Natural killer cell (primary cell): ENCODE measurements at places on chromosomes 4 and X.
A peak's percentile ranks its signal among the peaks of the same experiment; 100 is the strongest.

DNA sequence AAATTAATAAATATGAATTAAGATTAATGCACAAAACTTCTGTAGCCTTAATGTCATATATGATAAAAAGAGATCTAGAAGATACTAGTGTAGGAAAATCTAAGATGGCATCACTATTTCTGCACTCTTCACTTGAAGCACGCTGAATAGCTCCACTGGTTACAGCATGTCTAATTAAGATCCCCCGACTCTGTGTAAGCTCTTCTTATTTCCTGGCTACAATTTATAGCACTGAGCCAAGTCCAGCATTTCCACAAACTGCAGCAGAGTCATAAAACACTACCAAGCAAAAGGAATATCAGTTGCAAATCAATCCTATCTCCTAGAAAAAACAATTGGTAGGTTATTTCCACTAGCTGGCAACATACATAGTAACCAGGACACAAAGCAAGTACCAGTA lies 1.3 kb upstream of the CCNA2 start:
- DNase-seq = no peak

DNA sequence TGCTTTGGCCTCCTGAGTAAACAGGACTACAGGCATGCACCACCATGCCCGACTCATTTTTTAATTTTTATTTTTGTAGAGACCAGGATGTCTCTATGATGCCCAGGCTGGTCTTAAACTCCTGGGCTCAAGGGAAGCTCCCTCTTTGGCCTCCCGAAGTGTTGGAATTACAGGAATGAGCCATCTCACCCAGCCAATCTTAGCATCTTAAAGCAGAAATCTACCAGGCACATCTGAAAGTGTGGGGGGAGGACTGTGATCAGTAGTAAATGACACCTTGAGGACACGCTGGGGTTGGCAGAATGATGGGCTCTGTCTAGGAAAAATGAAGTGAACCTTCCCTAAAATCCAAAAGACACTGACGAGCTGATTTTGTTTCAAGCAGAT lies 149.2 kb downstream of the SPATA18 start:
- DNase-seq = no peak

DNA sequence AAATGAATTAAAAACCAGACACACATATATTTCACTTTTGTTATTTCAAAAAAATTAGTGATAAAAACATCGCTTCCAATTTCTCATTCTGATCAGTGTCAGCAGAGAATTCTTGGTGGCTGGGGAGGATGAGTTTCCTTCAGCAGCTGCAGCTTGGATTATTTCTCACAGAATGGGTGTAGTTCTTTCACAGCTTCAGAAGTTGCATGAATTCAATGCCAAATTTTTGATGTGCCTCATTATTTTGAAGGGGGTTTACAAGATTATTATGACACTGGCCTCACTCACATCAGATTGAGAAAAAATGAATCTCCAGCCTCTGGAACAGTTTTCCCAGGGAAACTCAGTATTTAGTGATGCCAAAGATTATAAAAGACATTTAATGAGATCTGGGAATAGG lies 184.9 kb upstream of the WDFY3 start:
- DNase-seq = no peak

GRCh38 chrX:24550166-24550565 lies 85.1 kb downstream of the PDK3 start:
- no peak for DNase-seq

DNA sequence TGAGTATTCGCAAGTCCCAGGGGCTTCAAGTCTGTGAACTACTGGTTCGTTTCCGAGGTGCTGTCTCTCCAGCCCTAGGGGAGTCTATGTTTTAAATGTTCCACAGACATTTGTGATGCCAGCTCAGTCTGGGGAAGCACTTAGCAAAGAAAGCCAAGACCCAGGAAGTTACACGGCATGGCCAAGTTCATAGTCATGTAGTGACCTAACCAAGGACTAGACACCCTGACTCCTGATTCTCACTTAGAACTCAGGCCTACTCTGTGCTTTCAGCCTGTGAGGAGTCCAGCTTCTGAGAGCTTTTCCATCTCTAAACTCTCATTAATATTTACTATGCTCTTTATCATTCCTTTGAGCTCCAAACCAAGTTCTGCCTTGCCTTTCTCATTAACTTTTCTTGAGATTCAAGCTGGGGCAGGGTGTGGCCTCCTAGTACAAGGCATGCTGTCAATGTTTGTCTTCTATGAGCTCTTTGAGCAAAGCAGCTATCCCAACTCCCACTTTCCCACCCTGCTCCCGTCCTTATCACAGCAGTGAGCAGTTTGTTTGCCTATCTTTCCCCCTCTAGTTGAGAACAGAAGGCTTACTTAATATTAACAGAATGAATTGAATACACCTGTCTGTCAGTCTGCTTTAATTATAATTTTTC lies 105.4 kb upstream of the FAM9C start:
- no peak for DNase-seq

- DNase-seq = no peak
These were observed 22.8 kb downstream of the MEPE start for GRCh38 chr4:87855559-87855958.

GRCh38 chr4:108693211-108693610 lies 42.8 kb downstream of the OSTC start:
- no peak for DNase-seq

GRCh38 chrX:13756381-13756780 lies 21.8 kb downstream of the OFD1 start:
- no peak for DNase-seq

DNA sequence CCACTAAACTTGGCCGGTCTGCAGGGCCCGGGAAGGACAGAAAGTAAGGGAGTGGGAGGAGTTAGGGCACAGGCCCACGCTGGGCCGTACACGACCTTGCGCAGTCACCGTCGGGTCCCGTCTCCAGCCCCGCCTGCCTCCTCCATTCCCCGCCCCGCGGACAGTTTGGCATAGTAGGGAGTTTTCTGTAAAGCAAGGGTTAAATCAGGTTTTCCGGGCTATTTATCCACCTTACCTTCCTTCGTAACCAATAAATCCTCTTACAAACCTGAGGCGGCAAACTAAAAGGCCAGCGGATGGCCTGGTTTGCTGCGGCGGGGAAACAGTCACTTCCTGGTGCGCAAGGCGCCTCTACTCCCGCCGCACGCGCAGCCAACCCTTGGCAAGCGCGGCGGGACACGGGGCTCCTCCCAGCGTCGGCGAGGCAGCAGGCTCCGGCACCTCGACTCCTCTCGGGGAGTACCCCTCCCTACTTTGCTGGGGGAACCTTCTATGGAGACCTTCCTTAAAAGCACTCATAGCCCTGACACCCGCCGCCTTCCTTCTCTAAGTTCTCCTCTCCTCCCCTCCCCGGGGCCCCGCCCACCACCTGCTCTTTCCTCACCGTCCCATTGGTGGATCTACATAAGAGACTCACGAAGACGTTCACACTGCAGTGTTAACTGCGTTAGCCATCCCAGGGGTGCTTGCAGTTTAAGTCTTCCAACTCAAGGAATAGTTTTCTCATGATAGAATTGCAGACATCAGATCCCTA lies at the start of gene TRMT2B:
TSS of gene TRMT2B (minus strand) at position 563 of the 754 bp plus-strand sequence. CDS start 9,822 bp downstream, outside the sequence.
- DNase-seq = peak; percentile 85

DNA sequence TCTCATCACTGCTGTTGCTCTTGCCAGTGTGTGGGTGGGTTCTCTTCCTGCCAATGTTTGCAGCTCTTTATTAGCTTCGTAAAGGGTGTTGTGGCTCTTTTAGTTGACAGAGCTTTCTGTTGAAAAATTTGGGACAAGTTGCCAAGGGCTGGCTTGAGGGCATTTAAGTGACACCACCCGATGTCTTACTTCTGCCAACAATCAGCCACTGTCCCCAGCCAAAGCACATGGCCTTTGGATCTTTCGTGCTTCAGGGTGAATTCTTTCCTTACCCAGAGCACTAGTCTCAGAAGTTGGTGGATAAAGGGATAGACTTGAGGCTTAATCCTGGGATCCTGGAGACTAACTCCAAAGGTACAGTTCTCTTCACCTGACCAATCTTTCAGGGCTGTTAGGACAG lies 113.6 kb downstream of the SOX3 start:
- DNase-seq = no peak

GRCh38 chr4:96677499-96677898 lies 837.6 kb downstream of the PDHA2 start:
- no peak for DNase-seq

GRCh38 chr4:1570291-1571164 lies 113.6 kb downstream of the FAM53A start:
- DNase-seq = no peak

DNA sequence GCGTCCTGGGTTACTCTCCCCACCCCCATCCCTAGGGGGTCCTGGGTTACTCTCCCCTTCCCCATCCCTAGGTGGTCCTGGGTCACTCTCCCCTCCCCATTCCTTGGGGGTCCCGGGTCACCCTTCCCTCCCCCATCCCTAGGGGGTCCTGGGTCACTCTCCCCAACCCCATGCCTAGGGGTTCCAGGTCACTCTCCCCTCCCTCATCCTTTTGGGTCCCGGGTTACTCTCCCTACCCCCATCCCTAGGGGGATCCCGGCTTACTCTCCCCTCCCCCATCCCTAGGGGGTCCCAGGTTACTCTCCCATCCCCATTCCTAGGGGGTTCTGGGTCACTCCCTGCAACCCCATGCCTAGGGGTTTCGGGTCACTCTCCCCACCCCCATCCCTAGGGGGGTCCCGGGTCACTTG lies 1.5 kb downstream of the ASMTL start:
- no peak for DNase-seq

DNA sequence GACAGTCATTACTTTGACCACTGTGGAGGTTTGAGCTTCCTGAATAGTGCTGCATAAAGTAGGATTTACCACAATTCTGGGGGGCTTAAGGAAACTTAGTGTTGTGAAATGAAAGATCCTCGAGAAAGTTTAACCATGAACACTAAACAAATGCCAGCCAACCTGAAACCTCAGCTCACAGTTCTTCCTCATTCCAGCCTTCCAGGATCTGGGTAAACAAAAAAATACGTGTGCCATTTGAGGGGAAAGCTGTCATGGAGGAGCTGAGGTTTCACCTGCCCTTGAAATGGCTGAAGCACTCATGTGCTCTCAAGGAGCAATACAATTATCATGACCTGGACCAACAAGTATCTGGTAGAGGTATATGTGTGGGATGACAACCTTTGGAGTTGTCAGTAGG lies 142.7 kb downstream of the NPNT start:
- DNase-seq = no peak

DNA sequence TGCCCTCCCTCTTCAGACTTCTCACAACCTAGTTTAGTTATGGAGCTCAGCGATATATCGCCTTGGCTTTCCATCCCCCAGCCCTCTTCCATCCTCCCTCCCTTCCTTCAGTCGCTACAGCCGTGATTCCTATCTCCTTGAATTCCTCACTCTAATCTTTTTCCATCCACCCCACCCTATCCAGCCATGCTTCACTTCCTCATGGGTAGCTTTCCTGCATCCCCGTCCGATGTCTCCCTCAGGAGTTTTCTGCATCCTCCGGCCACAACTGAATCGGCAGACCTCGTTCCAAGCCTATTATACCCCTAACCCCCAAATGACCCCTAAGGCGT lies 456 bp downstream of the SNX12 start:
- DNase-seq = no peak

DNA sequence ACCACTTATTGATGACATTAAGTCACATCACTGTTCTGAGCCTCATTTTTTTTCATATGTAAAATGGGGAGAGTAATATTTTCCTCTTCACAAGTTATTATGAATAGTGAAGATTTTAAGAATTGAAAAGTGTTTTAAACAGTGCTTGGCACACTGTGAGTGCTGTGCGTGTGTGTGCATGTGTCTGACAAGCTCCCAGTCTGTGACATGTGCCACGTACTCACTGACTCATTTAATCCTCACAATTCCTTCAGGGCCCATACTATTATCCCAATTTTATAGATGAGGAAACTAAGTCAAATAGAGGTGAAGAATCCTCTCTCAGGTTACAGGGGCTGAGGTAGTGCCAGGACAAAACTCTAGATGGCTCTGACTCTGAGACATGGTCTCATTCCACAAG lies 114.1 kb upstream of the NWD2 start:
- DNase-seq = no peak

- no peak for DNase-seq
These were observed 443.3 kb upstream of the FAT1 start for GRCh38 chr4:187166886-187167512.

- DNase-seq = no peak
These were observed 40.9 kb downstream of the BRCC3 start for GRCh38 chrX:155112171-155112570.

- no peak for DNase-seq
These were observed 42.0 kb upstream of the GRPR start for GRCh38 chrX:16081357-16081756.

DNA sequence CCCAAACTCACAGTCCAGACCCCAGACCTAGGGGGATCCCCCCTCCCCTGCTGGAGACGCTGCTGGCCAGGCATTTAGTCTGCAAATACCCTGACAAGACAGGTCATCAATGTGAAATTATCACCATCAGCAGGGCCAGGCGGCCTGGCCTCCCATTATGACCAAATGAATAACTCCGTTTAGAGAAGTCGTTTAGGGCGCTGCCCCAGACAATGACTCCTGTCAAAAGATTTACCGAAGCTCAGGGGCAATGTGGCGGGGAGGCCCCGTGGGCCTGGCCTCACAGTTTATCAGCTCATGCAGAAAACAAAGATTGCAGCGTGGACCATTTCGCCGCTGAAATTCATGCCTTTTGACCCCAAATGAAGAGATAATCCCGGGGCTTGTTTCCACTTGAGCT lies 76.5 kb downstream of the HMX1 start:
- DNase-seq = no peak

GRCh38 chr4:143084566-143084965 lies 100.2 kb upstream of the USP38 start:
- no peak for DNase-seq

DNA sequence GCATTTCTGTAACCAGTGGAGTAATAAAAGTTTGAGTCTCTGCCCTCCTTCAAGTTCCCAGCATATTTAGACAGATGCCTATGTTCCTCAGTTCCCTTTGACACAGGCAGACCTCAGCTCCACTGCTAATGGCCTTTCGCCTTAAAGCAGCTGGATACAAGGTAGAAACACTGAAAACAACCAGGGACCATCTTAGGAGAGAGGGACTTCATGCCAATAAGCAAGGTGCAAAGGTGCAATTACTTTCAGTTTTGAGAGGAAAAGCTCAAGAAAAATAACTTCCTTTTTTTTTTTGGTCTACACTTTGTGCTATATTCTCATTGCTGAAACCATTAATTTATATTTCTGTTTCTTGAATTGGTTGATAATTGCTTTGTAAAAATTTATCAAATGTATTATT lies 781.9 kb upstream of the GALNTL6 start:
- no peak for DNase-seq

- DNase-seq = no peak
These were observed 199.2 kb downstream of the KCNIP4 start for GRCh38 chr4:21749412-21749811.

DNA sequence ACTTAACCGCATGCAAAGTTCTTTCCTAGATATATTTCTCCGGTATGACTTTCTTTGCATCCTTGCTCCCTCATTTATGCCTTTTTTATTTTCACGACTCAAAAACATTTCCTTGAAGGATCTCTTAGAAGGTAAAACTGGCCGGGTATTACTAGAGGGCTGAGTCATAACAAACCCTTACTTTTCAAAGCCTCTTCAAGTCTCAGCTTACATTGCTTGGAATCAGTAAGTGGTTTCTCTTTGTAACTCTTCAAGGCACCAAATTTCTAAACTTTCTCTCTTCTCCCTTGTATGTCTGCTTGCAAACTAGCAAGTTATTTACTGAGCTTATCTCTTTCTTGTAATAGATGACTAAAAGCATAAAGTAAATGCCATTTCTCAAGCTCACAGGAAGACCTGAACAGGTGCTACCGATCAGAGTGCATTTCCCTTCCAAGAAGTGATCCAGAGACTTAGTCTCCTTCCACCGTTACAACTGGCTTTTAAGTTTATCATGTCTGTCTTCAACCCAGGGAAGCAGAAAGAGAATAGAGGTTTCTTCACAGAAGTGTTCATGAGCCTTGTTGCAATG lies 75.5 kb downstream of the ANXA10 start:
- no peak for DNase-seq

GRCh38 chr4:179196511-179196910 lies 1754.3 kb upstream of the AGA start:
- no peak for DNase-seq
